ENCODE measurements at places on chromosomes 1 and 21.

DNA sequence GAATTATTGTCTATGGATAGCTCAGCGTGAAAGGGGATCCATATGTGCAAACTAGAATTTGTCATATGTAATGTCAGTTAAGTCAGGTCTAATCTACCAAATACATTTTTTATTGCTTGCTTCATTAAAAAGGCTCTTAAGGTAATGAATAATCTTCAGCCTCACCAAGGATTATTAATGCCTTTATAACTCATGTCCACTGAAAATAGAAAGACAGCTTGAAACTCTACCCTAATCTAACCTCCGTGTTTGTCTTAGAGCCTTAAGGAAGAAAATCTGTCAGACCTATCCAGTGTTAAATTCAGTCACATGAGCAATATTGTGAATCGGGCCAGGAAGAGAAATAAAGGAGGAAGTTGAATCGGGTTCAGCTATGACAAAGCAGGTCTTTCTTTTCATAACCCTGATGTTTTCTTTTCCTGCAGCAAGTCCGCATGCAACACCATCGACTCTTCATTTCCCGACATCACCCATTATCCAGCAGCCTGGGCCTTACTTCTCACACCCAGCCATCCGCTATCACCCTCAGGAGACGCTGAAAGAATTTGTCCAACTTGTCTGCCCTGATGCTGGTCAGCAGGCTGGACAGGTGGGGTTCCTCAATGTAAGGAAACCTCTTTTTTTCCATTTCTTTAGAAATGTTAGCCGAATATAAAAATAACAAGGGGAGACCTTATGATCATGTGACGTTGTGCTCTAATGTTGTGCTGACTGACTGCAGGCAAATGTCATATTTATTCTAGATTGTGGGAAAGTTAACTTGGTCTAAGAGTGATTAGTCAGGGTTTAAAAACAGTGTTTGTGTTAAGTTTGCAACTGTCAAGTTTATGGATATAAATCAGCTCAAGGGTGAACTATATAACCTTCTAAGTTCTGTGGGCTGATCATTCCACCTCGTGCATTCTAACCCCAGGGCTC is 321.0 kb downstream of the TM2D1 start:
- DNase-seq: peak; percentile 51

- DNase-seq: no peak
These were observed 4.6 kb downstream of the PEAR1 start for GRCh38 chr1:156898161-156898566.

DNA sequence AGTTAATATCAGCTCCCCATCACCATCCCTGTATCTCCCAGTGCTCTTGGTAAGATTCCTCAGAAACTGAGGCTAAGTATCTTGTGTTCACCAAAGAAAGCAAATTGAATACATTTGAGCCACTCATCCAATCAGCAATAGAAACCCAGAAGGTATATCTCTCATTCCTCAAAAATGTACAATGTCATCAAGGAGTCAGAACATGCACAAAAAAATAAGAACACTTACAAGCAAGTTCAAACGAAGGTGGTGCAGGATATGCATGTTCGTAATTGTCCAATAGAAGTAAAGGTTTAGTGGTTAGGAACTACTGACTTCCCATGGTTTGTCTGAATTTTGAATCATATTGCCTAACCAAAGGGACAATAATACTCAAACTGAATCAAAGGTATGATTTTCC is 24.3 kb downstream of the RXRG start:
- no peak for DNase-seq

DNA sequence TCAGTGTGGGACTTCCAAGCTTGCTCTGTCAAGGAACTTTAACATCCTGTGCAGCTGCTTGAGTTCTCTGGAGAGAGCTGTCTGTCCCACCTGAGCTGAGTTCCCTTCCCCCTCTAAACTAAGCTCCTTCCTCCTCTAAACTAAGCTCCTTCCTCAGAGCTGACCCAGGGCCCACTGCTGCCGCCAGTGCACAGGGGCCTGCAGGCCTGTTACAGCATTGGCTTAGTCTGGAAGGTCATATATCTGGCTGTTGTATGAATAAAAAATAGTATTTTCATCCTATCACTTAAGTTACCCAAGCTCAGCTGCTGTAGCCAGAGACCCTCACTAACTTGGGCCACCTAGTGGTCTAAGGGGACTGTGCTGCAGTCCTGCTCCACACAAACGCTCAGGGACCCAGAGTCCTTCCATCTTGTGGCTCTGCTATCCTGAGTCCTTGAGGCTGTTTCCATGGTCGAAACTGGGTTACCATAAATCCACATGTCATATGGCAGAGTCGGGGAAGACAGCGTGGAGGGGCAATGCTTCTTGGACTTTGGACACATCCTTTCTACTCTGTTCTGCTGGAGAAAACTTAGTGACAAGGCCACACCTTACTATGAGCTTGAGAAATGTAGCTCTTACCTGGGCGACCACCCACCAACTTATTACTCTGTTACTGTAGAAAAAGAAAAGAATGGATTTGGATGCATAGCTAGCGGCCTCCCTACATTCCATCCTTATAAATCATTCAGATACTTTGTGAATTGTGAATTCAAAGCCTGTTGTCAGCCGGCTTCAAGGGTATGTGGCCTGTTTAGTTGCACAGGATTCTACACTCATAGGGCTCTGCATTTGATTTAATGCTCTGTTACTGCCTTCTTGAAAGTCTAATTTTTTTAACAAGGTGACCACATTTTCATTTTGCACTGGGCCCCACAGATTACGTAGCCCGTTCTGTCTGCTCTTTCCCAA is 71.4 kb upstream of the GCLM start:
- peak; percentile 19 for DNase-seq

DNA sequence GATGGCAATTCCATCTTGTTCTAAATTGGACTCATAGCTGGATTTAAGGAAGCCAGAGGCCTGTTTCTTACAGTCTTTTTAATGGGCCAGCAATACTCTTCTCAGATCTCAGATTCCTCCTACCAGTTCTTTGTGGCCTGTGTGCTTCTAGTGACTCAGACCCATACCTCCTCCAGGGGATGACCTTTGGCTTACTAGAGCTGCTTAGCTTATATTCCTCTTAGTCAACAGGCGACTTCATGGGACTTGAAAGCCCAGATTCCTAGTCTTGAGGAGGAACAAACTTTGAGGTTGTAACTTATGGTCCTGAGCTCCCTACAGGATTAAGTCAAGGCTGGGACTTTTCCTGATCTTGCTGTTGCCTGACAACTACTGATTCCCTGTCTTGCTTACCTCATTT is 12.4 kb upstream of the PAPPA2 start:
- no peak for DNase-seq

- DNase-seq: no peak
These were observed 22.9 kb upstream of the ERO1B start for GRCh38 chr1:236304682-236305081.

DNA sequence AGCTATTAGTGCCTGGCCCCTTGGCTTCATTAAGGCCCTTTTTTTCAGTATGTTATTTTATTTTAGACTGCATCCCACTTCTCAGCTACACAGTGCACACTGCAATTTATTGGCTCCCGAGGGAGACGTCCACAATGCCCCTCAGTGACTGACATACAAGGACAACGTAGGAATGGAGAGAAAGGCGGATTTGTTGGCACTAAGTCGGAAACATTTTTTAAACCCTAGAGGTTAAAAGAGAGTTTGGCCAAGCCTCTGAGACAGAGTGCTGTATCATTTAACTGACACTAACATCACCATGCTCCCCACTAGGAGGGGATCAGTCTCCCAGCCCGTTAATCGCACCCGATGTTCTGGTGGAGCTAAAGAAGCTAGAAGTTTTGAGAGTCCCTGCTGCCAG is 45.7 kb upstream of the FOXD3 start:
- peak; percentile 43 for DNase-seq

GRCh38 chr1:100457683-100458082 is 80.3 kb upstream of the GPR88 start:
- no peak for DNase-seq

DNA sequence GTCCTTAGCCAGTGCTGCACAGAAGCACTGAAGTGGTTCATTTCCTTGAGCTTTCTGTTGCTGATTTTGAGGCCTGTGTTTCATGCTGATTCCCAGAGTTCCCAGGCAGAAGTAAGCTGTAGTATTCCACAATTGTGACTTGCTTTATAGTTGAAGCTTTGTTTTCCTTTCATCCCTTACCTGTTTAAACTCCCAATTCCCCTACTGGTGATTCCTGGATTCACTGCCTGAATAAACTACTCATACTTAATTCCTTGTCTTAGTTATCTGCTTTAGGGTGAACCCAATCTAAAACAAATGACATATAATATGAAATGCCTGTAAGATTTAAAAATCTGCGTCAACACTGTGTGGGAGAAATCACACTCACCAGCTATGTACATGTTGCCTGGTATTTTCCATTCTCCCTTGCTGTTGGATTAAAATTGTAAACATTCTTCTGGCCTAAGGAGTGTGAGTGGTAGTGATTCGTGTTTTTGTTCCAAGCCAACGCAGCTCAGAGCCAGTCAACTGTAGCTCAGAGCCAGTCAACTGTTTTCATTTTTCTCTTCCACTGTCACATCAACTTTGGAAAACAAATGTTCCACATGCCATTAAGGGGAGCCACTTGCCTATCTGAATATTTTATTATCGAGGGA is 879.4 kb downstream of the MRPL39 start:
- DNase-seq: no peak

DNA sequence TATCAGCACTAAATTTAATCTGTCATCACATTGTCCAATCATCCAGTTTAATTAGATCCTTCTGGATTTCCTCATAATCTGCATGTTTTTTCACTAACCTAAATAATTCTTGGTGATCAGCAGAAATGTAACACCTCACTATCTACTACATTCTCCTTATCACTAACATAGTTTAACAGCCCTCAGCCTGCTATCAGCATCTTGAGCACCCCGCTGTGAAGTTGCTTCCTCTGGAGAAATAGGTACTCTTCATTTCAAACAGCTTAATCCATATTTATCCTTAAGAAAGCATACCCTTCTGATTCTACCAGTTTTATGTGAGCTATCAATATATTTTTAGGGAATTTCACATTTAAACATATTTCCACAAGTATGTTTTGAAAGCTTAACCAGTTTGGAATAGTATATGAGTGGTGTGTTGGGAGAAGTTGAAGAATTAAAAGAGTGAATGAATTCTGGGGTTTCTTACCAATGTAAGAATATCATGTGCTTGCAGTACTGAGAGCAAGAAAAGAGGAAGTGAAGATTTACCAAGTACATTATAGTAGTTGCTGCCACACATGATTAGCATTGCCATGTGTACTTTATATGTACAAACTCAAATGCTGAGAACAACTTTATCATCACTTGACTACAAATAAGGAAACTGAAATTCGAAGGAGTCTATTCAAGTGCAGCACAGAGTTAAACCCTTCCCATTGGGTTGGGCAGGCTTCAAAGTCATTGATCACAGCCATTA is 771.1 kb upstream of the ADGRL4 start:
- peak; percentile 91 for DNase-seq

GRCh38 chr1:153494976-153495535 is 34.6 kb upstream of the S100A7 start:
- peak; percentile 89 for DNase-seq

DNA sequence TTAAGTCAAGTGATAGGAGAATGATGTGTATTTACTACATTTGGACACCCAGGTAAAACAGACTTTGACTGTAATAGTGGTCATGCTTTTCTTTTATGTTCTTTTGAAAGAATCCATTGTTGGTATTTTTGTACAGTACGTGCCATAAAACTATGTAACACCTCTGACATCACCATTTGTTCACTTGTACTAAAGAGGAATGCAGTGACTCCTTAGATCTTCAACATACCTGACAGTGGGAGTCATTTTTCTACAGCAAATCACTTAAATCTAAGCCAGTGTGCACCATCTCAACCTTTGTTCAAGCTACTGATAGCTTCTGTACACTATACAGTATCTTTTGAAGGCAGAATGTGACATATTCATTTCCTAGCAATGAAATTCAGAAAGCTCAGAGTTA is 6.3 kb upstream of the PLD5 start:
- DNase-seq: no peak

DNA sequence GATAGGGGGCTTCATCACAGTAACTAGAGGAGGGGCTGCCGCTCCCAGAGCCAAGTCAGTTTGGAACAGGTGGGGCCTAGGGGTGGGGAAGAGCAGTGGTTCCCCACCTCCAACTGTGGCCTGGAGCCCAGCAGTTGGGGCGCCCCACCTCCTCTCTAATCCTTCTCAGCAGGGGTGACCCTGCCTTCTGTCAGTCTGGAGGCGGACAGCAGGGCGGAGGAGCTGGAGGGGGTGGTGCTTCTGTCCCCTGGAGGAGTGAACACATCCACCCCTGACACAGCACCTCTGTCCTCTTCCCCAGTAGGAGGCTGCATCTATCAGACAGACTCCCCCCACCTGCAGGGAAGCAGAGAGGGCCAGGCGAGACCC is 73.8 kb downstream of the MRPL37 start:
- DNase-seq: no peak

DNA sequence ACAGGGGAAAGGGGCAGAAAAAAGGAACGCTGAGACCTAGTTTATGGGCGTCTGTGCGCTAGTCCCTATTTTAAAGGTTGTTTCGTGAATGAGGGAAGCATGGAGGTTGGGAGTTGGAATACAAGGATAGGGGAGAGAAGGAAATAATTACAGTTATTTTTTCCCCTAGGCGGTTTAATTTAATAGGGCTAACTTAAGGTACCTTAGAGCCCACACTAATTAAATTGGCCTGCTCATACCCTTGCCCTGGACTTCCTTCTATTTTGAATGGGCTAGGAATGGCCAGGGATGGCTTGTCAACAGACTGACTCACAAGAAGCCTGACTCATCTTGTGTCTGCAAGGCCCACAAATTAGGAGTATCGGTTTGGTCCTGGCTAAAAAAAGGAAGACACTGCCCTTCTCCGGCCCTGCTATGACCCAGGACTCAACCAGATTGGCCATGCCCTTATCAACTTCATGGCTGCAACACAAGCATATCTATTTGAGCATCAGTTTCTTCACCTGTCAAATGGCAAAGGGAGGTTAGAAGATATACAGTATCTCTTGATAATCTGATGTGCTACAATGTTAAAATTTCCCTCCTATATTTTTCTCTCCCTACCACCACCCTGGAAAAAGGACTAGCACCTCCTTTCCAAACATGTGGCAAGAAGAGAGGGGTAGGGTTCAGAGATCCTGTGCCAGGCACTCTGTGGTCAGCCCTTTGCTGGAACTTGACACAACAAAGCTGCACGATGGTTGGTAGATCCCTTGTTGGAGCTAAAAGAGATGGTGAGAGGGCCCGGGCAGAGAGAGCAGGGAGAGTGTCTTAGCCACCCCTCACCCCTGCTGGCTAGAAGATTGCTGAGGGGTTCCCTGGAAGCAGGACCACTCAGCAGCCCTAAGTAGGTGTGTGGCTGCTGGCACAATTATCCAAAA is 2.2 kb upstream of the SSBP3 start:
- peak; percentile 87 for DNase-seq

DNA sequence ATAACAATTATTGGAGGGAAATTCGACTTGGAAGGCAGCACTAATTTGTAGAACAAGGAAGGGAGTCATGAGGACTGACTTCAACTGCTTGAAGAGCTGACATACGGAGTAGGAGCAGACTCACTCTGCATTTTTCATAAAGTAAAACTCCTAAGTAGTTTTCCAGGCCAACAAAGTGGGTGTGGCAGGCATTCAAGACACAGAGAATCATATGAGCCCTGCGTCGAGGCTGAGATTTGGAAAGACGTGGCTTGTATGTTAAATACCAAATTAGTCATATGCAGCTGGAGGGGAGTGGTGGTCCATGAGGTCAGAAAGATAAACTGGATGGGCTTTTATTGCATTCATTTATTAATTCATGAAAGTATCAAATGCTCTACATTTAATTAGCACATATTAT is 255.7 kb upstream of the JUN start:
- no peak for DNase-seq

- DNase-seq: peak; percentile 72
These were observed 272.7 kb downstream of the FOXD2 start for GRCh38 chr1:47710329-47711071.

GRCh38 chr1:198699167-198700015 is 60.6 kb downstream of the PTPRC start:
- DNase-seq: no peak

Measured in OCI-M1 (cell line).